ENCODE measurements at places on chromosomes 6 and 20.
A peak's percentile ranks its signal among the peaks of the same experiment; 100 is the strongest.

DNA sequence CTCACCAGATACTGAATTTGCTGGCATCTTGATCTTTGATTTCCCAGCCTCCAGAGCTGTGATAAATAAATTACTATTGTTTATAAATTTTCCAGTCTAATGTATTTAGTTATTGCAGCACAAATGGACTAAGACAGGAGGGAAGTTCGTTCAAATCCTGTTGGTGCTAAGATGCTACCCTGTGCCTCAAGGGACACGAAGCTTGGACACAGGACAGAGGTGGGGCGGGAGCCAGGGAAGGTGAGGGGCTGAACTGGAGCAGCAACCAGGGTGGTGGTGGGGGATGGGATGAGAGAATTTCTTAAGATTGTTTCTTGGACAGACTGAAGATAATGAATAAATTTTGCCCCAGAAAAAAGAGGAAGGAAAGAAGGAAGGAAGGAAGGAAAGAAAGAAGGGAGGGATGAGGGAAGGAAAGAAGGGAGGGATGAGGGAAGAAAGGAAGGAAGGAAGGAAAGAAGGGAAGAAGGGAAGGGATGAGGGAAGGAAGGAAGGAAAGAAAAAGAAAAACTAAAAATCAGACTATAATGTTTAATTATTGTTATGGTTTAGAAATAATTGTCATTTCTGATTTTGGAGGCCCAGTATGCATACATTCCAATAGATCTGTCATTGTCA, 127.2 kb downstream of the CDC5L start:
- DNase-seq = no peak

DNA sequence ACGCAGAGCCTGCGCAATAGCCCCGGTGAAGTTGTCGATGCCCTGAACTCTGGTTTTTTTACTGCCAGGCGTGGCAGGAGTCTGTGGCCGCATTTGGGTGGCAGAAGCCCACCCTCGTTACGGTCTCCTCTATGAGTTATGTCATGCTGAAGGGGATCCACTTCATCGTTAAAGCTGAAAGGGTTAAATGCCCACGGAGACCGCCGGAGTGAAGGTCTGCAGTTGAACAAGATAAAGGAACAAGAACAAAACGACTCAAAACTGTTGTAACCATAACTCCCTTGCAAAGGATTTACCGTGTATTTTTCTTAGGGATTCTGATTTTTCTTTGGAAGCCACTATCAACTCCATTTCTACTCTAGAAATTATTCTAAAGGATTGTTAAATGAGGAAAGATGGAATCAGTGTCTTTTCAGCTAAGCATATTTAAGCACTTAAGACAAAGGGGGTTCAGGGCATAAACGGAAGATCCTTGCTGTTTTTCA, 501 bp upstream of the ELOVL5 start:
- DNase-seq = no peak

GRCh38 chr6:39819676-39820075, 27.5 kb downstream of the DAAM2 start:
- no peak for DNase-seq

DNA sequence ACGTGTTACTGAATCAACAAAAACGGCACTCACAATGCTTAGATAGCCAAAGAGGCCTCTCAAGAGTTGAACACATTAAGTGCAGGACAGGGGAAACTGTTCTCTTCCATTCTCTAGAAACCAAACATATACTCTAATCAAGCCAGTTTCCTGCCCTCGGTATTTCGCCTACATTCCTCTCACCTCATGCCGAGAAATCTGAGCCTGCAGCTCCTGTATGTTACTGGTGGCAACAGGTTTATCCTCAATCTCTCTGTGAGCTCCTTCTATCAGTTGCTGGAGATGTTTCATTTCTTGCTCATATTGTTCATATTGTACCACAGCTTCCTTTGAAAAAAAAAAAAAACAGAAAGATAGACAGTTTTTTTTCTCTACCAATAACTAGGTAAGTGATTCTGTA, 328.9 kb downstream of the SYNE1 start:
- no peak for DNase-seq

GRCh38 chr6:167699141-167699931, 127.4 kb upstream of the AFDN start:
- peak; percentile 74 for DNase-seq

DNA sequence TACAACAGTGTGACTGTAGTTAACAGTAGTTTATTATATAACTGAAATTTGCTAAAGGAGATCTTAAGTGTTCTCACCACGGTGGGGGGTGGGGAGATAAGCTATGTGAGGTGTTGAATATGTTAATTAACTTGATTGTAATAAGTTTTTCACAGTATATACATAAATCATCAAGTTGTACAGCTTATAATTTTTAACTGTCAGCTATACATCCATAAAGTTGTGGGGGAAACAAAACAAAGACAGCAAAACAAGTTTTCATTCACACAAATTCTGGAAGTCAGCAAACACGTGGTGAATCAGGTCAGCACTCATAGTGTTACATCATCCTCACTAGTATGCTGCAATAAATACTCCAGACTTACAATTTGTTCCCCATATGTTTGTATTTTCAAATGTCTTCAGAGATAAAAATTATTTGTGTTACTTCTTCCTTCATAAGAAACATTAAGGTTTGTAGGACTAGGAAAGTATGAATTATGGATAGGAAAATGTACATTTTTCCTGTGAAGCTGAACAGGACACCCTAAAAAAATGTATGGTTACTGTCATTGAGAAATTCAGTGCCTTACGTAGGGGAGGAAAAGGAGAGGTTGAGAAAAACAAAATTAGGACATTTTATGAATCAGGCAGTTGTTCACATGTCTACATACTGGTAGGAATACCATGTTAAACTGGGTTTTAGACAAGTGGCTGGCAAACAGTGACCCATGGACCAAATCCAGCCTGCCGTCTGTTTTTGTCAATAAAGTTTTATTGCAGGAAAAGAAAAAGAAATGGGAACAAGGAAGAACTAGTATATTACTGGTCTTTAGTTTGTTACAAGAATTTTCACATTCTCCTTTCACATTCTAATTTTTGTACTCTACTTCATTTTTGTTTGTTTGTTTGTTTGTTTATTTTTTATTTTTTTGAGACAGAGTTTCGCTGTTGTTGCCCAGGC, 6.0 kb downstream of the SUMO4 start:
- DNase-seq = no peak

- DNase-seq = no peak
These were observed 1.2 kb upstream of the CD24 start for GRCh38 chr6:106975738-106976064.

DNA sequence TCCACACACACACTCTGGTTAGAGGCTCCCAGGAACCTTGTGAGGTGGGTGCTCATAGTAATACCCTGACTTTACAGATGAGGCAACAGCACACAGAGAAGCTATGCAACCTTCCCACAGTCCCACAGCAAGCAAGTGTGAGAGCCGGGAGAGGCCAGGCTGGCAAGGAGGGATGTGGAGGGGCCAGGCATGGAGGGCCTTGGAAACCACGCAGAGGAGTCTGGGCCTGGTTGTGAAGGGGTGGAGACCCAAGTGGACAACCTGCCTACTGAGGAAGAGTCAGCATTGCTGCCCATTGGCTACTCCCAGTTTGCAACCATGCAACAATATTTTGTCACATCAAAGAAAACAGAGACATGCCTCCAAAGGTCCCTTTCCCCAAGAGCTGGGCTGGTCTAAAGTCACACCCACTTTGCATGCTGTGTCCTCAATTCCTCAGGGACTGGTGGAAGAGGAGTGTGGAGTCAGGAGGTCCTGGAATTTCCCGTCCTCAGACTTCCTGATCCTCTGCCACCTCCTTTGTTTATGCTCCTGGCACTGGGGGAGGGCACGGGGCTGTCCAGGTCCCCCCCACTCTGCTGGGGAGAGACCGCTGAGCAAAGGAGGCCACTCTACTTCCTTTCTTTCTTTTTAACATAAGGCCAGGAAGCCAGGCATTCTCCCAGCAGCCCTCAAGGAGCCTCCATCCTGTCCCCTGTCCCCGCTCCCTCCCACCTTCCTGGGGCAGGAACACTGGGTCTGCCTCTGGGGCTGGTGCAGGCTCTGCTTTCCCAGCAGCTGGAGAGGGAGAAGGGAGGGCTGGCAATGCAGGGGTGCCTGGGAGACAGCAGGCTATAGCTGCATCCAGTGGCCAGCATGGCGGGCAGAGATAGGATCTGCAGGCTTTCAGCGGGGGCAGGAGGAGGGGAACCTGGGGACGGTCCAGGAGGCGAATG, 68.3 kb downstream of the NOL4L start:
- no peak for DNase-seq

Measured in activated T-cell treated with anti-CD3 and anti-CD28 coated beads, Interleukin-2, amount 50 U/mL, for 48 hours (primary cell).